ENCODE measurements at places on chromosomes 16 and 17.

DNA sequence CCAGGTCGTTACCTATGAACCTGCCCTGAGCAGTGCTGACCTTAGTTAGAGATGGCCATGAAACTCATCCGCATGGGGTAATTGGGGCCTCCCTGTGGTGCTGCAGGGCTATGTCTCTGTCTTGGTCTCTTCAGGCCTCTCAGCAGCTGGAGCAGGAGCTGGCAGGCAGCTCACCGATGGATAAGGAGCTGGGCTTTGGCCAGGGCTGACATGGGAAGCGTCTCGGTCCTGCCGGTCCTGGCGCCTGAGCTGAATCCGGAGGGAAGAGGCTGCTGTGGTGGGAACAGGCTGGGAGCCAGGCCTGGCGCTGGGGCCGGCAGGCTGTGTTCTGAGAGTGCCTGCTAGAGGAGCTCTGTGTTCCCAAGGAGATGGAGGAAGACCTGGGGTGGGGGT is 10.1 kb downstream of the IL32 start:
- DNase-seq = no peak

DNA sequence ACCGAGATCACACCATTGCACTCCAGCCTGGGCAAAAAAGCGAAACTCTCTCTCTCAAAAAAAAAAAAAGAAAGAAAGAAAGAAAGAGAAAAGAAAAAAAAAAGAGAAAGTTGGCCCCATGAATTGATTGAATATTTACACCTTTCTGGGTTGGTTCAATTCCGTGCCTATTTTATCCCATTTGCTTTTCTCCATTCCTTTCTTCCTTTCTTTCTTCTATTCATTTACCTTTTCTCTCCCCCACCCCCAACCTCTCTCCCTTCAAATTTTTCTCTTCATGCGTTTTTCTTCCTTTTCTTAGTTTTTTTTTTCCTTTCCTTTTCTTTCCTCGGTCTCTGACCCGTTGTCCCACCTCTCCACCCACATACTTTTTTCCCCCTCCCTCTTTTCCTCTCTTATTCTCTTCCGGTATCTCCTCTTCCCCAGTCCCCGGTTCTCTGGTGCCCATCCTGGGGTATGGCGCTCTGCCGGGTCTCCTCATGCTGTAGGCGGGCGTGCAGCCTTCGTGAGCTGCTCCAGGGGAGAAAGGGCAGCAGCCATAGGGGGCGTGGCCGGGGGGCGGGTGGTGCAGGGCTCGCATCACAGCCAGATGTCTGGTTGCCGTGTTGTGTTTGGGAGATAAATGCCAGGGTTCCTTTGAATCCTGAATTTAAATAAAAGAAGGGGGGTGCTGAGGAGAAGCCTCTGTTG is 5.3 kb upstream of the COL1A1 start:
- no peak for DNase-seq

GRCh38 chr17:8022360-8023003 is 16.4 kb upstream of the ALOX15B start:
- no peak for DNase-seq

GRCh38 chr17:411421-412120 is 59.0 kb upstream of the RPH3AL start:
- no peak for DNase-seq

- DNase-seq = no peak
Observed at GRCh38 chr17:28567604-28568003, 3.7 kb downstream of the PIGS start.

DNA sequence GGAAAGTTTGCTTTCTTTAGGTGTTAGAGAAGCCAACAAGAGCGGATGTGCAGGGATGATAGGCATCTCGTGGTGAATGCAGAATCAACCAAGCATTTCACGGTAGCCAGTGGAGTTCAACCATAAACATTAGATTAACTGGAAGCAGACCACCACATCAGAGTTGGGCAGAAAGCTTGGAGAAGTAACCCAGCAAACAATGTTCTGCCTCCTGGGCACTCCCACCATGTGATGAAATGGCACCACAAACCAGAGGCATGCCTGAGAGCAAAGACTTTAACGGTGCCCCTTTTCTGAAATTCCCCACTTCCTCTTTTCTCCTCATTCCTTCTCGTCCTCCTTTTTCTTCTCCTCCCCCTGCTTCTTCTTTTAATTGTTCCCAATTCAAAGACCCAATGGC is 193.5 kb upstream of the ANKFN1 start:
- DNase-seq = no peak

- no peak for DNase-seq
Observed at GRCh38 chr16:58655215-58655596, 25.6 kb upstream of the CNOT1 start.

- no peak for DNase-seq
Observed at GRCh38 chr17:49528966-49529365, 33.9 kb downstream of the NGFR start.

DNA sequence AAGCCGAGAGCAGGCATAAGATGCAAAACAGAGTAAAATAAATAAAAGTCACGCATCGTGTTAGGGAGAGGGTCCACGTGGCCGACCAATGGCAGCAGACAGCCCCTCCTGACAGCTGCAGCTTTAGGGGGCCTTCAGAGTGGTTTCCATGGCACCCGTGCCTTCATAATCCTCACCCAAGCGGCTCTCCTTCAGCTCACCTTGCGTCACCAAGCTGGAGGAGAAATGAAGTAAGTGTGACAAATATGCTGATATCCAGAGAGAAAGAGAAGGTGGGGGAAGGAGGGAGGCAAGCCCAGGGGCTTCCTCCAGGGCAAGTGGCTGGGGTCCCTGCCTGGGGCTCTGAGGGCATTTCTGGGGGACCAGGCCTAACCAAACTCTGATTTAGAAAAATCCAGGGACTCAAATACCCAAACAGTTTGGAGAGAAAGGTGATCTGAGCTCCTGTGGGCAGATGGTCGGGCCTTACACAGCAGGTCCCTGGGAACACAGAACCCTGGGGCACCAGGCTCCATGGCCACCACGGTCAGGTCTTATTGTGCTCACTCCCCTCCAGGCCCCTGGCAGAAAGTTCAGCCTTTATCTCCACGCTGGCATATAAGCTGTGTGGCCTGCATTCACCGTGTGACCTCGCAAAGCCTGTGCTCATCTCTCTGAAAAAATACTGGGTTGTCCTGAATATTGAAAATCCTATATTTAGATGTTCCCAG is 80.7 kb upstream of the TNRC6C start:
- no peak for DNase-seq

GRCh38 chr17:58278661-58279015 is 2.1 kb downstream of the MPO start:
- no peak for DNase-seq

DNA sequence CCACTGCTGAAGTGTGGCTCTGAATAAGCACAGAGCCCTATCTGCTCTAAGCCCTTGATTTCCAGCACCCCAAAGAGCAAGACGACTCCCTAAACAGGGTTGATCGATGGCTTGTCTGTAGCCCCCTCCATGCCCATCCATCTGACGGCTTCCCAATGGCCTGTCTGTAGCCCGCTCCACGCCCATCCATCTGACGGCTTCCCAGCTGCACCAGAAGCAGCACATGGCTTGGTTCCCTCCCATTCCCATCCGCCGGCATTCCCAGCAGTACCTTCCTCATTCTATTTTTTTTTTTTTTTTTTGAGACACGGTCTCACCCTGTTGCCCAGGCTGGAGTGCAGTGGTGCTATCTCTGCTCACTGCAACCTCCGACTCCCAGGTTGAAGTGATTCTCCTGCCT is 64.5 kb downstream of the RBFOX3 start:
- no peak for DNase-seq

GRCh38 chr16:30669903-30670824 is 11.9 kb downstream of the FBRS start:
- DNase-seq = no peak

GRCh38 chr17:1907909-1908698 is 78.3 kb downstream of the RPA1 start:
- no peak for DNase-seq

DNA sequence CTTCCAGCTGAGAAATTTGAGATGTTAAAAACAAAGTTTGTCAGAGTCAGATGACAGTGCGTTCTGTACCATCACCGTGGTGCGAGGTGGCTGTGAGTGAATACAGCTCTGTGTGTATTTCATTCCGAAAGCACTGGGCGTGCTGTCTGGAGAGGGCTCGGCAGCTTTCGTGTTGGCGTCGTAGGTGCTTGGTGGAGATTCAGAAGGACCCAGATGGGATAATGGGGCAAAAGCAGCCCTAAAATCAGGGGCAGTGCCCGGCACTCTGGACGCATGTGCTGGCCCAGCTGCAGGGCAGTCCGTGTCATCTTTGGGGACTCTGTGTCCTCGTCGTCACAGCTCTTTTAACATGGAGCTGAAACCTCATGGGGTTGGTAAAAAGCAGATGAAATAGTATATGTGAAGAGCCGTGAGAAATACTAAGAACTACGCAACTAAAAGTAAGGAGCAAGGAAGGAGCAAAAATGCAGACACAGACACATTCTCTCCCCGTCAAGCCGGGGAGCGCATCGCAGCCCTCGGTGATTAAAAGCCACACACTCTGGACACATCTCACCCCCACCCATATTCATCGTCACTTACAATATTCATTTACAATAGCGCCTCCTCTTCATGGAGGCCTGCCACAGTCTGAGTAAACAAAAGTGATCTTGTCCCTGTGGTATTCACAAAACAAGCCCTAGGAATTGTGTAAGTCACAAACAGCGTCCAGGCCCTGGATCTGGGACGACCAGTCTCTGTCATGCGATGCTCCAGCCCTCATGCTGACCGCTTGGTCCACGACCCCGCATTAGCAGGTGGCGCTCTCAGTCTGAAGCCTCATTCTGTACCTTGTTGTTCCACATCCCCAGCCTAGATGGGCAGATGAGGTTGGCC is 206.7 kb downstream of the RPTOR start:
- DNase-seq = no peak

- DNase-seq = no peak
Observed at GRCh38 chr17:52762147-52762793, 603.8 kb upstream of the CA10 start.

GRCh38 chr16:78216166-78216745 is 116.8 kb downstream of the WWOX start:
- no peak for DNase-seq

Data from activated naive CD4-positive, alpha-beta T cell treated with anti-CD3 and anti-CD28 coated beads, Interleukin-2, amount 50 U/mL, for 72 hours (primary cell).